ENCODE measurements at places on chromosomes 5 and 9. TPM values are rescaled to one million over a fixed set of nuclear protein-coding genes. Genes with fewer than 3 reads are reported as not detected.

DNA sequence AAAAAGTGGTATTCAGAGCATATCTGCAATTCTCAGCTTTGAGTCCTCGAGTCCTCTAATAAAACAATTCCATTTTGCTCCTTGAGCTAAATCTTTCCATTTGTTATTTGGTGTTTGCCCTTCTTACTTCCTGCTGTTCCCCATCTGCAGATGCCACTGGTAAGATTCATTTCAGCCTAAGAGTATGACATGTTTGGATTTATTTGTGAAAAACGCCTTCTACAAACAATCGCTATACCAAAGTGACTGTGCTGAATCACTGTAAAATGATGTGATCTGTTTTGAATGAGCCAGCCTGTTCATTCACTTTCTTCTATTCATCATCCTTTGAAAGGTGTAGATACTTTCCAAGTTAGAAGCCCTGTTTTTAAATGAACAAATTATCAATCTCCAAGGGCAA, 27.7 kb downstream of the KCTD16 start:
- DNase-seq: peak; percentile 36

GRCh38 chr5:115840873-115841272, 492 bp downstream of the ATG12 start:
- no peak for DNase-seq

Gene SLC46A2
- total RNA-seq: not detected

Gene LHX3
- not detected for total RNA-seq

Gene SDHA
- 72.8 TPM for total RNA-seq
